GM23338 (cell line): ENCODE measurements at places on chromosomes 3 and 15. TPM values are rescaled to one million over a fixed set of nuclear protein-coding genes. Genes with fewer than 3 reads are reported as not detected.

MFGE8 gene
- polyA plus RNA-seq: 246 and 279 TPM in 2 replicates

SLC27A2 gene
- polyA plus RNA-seq: 2.1 and 2.8 TPM in 2 replicates

GPR149 gene
- 0.11 TPM in 1 of 2 replicates, not detected in the other for polyA plus RNA-seq

RGMA gene
- 36.5 and 36.6 TPM in 2 replicates for polyA plus RNA-seq

CAND2 gene
- polyA plus RNA-seq: 4.5 and 5.6 TPM in 2 replicates

P2RY1 gene
- 12.5 and 15.2 TPM in 2 replicates for polyA plus RNA-seq
